Tibial nerve (tissue), 4 donors: ENCODE measurements at places on chromosomes 6 and 20. TPM values are rescaled to one million over a fixed set of nuclear protein-coding genes. Genes with fewer than 3 reads are reported as not detected.

GRCh38 chr6:56758120-56758519, 115.4 kb upstream of the DST start:
- H3K36me3 ChIP-seq, result no peaks in the 10 kb centered on the region
- H3K4me1 ChIP-seq, result peaks cover 88% of the 10 kb centered on the region
- DNase-seq, result no peak
- no peak overlapping the region for H3K27ac ChIP-seq

- DNase-seq, result no peak
- H3K27me3 ChIP-seq, result no peaks in the 10 kb centered on the region
- no peaks in the 10 kb centered on the region for H3K36me3 ChIP-seq
- no peak overlapping the region for H3K4me3 ChIP-seq
- no peaks in the 10 kb centered on the region for H3K4me1 ChIP-seq
Observed at GRCh38 chr6:69914015-69914485, 47.7 kb downstream of the COL19A1 start.

GRCh38 chr6:134406311-134406710, 88.4 kb upstream of the SGK1 start:
- H3K4me1 ChIP-seq, result no peaks in the 10 kb centered on the region
- no peaks in the 10 kb centered on the region for H3K36me3 ChIP-seq
- no peak for DNase-seq
- H3K27me3 ChIP-seq, result no peaks in the 10 kb centered on the region
- no peak overlapping the region for H3K27ac ChIP-seq

GRCh38 chr6:23073821-23074220, 504.5 kb downstream of the HDGFL1 start:
- no peak overlapping the region for H3K4me3 ChIP-seq
- no peaks in the 10 kb centered on the region for H3K4me1 ChIP-seq
- no peaks in the 10 kb centered on the region for H3K36me3 ChIP-seq
- no peaks in the 10 kb centered on the region for H3K27me3 ChIP-seq

FAM209B gene
- not detected for total RNA-seq
